Stimulated activated CD8-positive, alpha-beta memory T cell treated with anti-CD3 and anti-CD28 coated beads, Interleukin-4, amount 100 ng/mL, for 4 hours (primary cell): ENCODE measurements at places on chromosomes 16 and 17.

- DNase-seq = no peak
Observed at GRCh38 chr16:52476111-52476510, 70.8 kb downstream of the TOX3 start.

GRCh38 chr17:57553991-57554825 is 190.9 kb downstream of the CCDC182 start:
- no peak for DNase-seq

DNA sequence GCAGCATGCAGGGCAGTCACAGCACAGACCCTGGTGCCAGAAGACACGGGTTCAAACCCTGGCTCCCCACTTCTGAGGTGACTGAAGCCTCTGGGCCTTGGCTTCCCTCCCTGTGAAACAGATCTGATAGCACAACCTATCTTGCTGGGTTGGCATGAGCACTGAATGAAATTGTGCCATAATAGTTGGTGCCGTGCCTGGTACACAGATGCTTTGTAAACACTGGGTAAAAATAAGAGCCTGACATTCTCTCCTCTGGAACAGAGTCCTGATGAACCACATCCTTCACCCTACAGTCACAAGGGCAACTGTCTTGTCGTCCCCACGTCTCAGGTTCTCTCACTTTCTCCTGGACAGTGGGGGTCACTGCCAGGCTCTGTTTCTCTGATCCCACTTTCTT is 35.7 kb downstream of the NOS2 start:
- DNase-seq = no peak

GRCh38 chr16:17018585-17018939 is 452.2 kb downstream of the XYLT1 start:
- DNase-seq = no peak

GRCh38 chr16:9772526-9773225 is 409.6 kb downstream of the GRIN2A start:
- no peak for DNase-seq

DNA sequence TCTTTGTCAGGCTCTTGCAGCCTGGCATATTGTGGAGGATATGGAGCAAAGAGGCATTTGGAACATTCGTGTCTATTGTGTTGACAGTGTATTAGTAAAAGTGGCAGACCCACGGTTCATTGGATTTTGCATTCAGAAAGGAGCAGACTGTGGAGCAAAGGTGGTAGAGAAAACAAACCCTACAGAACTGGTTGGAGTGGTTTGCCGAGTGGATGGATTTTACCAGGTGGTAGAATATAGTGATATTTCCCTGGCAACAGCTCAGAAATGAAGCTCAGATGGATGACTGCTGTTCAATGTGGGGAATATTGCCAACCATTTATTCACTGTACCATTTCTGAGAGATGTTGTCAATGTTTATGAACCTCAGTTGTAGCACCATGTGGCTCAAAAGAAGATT is 44.5 kb downstream of the EFCAB13 start:
- no peak for DNase-seq

GRCh38 chr16:21646091-21646490 is 6.3 kb downstream of the IGSF6 start:
- DNase-seq = no peak

DNA sequence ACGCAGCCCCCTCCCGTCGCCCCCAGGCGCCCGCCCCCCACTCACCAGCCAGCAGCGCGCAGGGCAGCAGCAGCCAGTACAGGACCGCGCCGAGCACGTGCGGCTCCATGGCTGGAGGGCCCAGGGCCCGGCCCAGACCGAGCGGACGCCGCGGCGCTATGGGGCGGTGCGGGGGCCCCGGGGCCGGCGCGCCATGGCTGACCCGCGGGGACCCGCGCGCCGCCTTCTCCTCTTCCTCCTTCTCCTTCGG is 239 bp downstream of the PIEZO1 start:
- no peak for DNase-seq

GRCh38 chr16:53960954-53961616 is 257.1 kb downstream of the FTO start:
- no peak for DNase-seq

DNA sequence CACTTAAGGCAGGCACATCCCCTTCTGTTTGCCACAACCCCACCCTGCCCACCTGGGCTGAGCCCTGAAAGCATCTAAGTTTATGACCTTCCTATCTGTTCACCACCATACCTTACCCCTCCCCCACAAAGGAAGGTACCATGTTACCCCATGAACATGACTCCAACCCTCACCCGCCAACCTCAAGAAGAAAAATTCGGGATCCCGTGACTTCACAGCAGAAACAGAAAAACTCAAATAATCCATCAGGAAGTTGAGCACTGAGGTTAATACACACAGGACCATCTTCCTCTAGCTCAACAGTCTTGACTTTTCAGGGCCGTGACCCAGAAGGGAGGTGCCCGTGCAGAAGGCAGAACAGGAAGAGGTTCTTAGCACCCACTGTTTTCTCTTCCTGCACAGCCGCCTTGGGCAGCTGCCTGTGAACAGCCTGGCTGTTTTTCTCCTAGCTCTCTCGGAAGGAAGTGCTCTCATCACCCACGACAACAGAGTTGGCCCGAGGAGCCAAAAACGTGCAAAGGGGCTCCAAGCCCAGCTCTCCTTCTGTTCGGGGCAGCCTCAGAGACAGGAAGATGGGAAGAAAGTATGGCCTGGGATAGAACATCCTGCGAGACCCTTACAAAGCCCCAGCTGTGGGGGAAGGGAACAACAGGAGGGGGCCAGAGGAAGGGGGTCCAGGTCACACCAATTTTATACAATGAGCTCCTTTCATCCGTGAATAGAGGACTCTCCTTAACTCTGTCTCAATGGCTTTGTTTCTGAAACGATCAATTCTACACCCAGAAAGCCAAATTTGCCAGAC is 101.1 kb downstream of the XYLT1 start:
- peak; percentile 41 for DNase-seq

DNA sequence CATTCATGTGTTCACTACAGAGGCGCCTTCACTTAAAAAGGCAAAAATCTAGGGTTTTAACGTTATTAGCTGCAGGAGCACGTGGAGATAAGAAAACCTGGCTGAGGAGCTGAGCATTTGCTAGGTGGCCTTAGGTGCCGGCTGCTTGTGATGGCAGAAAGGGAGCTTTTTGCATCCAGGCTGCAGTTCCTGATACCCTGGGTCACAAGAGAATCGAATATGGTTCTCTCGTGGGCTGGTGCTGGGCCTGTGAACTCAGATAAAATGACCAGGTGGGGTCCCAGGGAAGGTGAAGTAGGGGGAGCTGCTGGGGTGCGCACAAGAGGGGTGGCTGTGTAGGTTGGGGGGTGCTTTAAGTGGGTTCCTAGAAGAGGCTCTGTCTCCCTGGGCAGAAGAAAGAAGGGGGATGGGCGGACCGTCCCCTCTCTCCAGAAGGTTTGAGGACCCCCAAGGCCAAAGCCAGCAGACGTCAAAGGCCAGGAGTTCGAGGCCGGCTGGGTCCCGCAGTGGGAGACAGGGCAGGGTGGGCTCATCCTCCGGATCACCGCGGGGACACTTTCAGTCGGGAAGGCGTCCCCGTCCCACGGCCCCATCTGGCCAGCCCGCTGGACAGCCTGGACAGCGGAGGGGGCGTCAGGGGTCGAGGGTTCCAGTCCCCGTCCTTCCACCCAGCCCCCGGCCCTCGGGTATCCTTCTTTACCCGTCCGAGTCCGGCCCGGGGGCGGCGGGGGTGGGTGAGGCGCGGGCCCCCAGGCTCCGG is 740 bp upstream of the CMIP start:
- no peak for DNase-seq

- DNase-seq = no peak
Observed at GRCh38 chr17:77437747-77438146, 297.0 kb downstream of the SEC14L1 start.

DNA sequence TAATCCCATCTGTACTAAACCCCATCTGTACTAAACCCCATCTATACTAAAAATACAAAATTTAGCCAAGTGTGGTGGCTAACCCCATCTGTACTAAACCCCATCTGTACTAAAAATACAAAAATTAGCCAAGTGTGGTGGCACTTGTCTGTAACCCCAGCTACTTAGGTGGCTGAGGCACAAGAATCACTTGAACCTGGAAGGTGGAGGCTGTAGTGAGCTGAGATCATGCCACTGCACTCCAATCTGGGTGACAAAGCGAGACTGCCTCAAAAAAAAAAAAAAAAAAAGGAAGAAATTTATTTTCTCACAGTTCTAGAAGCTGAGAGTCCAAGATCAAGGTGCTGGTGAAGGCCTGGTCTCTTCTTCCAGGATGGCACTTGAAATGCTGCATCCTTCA is 12.1 kb downstream of the ZFP1 start:
- no peak for DNase-seq
